ENCODE measurements at places on chromosomes 4 and X.

DNA sequence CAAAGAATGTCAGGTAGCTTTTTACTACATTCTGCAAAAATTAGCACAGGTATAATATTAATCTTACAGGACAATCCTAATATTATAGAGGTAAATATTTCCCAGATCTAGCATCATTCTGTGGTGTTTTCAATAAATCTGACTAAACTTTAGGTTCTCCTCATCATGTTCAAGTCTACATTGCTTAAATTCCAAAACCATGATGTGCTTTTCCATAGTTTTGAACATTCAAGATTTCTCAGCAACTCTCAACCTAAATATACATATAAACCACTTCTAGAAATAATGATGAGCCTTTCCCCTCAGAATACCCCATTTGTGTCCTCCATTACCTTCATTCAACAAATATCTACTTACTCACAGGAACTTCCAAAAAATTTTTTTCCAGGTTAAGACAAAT, 23.1 kb downstream of the EIF4E start:
- DNase-seq: no peak

DNA sequence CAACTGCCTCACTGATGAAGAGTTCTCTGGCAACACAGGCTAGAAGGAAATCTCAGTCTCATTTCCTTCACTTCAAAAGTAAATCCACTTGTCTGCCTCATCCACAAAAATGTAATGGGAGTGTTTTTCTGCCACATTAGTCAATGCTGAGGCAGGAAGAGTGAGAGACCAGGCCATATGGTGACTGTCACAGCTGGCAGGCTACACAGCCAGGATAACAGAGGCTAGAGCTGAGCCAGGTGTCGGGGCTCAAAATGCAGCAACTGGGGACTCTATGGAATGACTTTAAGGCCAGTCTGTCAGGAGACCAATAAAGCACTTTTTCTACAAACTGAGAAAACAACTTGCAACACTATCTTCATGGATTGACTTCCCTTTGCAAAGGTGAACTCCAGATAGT, 204.2 kb downstream of the GPC3 start:
- no peak for DNase-seq

- DNase-seq: no peak
Measured at GRCh38 chr4:189232274-189232673, 708.4 kb upstream of the FRG1 start.

DNA sequence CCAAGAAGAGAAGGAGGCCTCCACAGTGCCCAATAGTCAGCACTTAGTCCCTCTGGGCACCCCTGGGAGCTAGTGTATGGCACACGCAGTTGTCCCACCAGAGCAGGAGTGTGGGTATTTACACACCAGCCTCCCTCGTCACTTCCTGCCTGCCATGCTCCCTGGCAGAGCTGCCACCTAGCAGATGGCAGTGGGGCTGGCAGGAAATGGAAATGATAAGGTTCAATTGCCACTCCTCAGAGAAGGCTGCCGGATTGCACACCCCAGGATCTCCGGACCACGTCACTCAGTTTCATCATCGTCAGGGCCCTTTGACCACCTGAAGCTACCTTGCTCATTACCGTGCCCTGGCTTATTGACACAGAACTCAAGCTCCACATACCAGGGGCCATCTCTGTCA, 173.3 kb upstream of the PSAPL1 start:
- DNase-seq: no peak

- no peak for DNase-seq
Measured at GRCh38 chr4:26032142-26032541, 118.1 kb downstream of the SMIM20 start.

DNA sequence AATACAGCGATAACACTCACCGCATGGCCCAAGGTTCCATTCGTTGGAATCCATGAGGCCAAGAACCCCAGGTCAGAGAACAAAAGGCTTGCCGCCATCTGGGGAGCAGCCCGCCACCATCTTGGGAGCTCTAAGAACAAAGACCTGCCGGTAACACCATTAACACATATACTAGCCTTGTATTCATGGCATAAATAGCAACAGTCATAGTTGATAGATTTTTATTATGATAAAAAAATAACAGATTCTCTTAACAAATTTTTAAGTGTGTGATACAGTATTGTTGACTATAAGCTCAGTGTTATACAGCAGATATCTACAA, 309.4 kb downstream of the GLUD2 start:
- DNase-seq: no peak

DNA sequence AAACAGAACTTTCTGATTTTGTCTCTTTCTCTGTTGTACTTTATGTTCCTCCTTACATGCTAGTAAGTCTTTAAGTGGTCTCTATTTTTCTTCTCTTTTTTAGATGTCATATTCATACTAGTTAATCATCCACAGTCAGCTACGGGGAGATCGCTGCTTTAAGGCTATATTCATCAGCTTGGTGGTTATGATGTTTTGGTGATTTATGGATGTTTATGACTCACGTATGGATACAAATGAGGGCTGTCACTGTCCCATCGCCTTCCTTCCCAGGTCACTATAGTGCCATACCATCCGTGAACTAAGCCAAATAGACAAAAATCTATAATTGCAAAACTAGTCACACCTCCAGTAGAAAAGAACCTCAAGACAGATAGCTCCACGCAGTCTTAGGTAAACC, 296.8 kb upstream of the AADAT start:
- no peak for DNase-seq

- DNase-seq: no peak
Measured at GRCh38 chrX:4944767-4945166, 1231.3 kb upstream of the PRKX start.

GRCh38 chr4:73224886-73225285, 33.7 kb downstream of the ANKRD17 start:
- DNase-seq: no peak

- no peak for DNase-seq
Measured at GRCh38 chr4:3412257-3413020, 29.3 kb upstream of the HGFAC start.

DNA sequence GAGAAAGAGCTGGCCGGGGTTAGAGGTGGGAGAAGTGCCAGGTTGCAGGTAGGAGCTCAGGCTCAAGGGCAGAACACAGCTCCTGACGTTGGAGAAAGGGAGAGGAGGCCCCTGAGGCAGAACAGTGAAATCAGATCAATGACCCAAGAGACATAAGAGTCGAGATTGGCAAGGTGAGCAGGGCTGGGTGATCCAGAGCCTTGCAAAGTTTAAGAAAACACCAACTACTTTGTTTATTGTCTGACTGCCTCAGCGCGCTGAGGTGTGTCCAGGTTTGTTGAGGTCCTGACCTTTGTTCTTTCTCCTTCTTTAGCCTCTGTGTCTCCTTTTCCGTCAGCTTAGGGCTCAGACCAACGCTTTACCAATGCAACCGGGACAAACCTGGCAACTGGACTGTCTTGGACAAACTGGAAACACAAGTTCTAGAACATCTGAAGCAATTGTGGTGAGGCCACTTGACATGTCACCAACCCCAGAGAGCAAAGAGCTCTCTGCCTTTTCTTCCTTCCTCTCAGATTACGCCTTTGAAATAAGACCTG, 28.3 kb downstream of the CHRNA9 start:
- DNase-seq: no peak

- DNase-seq: no peak
Measured at GRCh38 chr4:13263967-13264525, 220.1 kb downstream of the RAB28 start.

DNA sequence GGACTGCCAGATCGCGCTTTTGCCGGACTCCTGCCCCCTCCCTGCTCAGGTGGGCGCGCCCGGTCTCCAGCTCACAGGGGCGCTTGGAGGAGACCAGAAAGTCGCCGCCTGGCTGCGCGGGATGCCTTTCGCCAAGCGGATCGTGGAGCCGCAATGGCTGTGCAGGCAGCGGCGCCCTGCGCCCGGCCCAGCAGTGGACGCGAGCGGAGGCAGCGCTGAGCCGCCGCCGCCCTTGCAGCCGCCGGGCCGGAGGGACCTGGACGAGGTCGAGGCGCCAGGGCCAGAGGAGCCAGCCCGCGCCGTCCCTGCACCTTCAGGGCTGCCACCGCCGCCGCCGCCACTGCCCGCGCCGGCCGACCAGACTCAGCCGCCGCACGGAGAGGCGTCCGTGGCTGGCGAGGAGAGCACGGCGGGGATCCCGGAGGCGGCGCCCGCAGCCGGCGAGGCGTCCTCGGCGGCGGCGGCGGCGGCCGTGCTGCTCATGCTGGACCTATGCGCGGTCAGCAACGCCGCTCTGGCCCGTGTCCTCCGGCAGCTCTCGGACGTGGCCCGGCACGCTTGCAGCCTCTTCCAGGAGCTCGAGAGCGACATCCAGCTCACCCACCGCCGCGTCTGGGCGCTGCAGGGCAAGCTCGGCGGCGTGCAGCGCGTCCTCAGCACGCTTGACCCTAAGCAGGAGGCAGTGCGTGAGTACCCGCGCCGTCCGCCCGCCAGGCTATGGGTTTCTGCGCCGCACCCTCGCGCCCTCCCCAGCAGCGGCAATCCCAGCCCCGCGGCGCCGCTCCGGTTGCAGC, 834 bp downstream of the NHS start:
- no peak for DNase-seq

- DNase-seq: no peak
Measured at GRCh38 chrX:9728261-9728660, 37.4 kb downstream of the GPR143 start.

- no peak for DNase-seq
Measured at GRCh38 chr4:183303301-183303700, 16.8 kb downstream of the CLDN22 start.

GRCh38 chrX:72479324-72480274, 93.0 kb downstream of the HDAC8 start:
- no peak for DNase-seq

GRCh38 chr4:71550220-71551165, 211.7 kb downstream of the SLC4A4 start:
- DNase-seq: no peak

- DNase-seq: no peak
Measured at GRCh38 chr4:119543779-119544178, 84.8 kb downstream of the PDE5A start.

DNA sequence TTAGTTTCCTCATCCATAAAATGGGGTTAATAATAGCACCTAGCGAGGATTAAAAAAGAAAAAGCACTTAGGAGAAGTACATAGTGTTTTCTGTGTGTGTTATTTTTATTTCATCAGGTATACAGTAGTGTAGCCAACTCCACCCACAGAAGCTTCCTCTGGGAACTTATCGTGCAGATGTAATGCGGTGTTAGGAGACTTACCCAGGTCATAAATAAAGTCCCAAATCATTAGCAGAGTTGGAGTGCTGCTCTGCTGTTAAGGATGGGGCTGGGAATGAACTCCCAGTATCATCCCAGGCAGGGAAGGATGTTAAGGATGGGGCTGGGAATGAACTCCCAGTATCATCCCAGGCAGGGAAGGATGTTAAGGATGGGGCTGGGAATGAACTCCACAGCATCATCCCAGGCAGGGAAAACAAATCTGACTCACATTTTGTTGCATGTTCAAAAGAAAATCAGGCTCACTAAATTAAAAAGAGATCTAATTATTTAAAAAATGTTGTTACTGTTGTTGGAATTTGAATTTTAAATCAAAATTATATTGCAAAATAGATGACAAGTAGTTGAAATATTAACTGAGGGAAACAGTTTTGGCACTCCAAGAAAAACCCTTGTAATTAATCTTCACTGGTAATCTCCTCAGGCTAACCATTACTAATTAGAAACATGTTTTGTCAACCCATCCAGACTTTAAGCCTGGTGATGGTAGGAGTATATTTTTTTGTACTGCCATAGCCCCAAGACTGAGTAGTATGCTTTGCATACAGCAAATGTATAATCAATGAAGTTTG, 10.2 kb upstream of the SFRP2 start:
- no peak for DNase-seq

DNA sequence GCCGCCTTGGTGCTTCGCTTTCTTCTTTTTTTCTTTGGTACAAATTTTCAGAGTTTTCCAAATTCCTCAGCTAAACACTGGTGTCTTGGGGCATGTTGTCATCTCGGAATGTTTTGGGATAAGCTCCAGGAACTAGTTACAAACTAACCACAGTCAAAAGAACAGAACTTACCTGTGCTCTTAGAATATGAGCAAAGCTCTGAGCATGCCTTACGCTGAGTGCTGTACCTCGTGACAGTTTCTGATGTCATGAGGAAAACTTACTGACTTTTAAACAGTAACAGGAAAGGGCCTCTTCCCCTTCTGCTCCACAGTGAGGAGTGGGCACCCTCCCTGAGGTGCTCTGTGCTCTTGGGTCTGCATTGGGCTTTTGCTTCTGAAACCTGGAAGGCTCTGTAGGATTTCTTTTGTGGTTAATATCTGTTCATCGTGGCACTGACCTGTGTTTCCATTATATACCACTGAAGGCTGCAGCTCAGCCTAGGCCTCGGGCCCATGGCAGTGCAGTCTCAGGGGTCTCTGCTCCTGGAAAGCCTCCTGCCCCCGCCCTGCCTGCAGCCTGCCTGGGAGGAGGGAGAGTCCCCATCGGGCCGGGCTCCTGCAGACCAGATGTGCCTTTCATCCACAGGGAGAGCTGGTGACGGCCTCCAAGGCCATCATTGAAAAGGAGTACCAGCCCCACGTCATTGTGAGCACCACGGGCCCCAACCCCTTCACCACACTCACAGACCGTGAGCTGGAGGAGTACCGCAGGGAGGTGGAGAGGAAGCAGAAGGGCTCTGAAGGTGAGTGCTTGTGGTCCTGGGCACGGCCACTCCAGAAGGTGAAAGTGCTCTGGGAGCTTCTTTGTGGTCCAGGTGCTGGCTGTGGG, 48.7 kb downstream of the NOP14 start:
- DNase-seq: no peak

- DNase-seq: no peak
Measured at GRCh38 chr4:182862921-182863320, 54.3 kb downstream of the DCTD start.

GRCh38 chr4:94477227-94477626, 25.5 kb downstream of the PDLIM5 start:
- no peak for DNase-seq

DNA sequence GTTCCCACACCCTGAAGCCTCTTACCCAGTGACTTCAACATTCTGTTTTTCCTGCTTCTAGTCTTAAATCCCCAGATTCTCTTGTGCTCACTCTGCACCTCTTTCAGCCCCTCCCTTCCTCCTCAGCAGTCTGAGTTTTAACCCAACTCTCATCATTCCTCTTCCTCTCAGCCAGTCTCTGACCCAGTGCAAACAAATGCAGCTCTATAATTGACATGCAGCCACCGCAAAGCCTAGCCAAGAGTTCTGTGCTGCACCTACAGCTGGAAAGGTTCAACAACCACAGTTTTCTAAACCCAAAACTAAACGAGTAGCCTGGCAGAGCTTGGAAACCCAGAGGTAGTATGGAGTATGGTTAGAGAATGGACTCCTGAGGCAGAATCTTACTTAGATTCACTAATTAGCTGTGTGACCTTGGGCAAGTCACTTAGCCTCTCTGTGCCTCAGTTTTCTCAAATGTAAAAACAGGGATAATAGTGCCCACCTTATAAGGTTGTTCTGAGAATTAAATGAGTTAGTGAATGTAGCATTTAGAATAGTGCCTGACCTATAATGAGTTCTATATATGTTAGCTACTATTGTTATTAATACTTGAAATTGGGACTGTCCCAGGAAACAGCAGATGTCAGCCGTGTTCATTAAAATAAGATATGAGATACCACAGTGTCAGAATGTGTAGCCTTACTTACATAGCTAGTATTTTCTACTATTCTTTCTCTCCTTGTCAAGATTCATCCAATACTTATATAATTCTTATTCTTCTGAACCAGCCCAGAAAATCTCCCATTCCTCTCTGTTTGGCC, 3.5 kb downstream of the TMEM154 start:
- DNase-seq: no peak

GRCh38 chrX:107117993-107118321, 665 bp downstream of the RBM41 start:
- DNase-seq: no peak

GRCh38 chr4:15186149-15186548, 183.9 kb downstream of the CPEB2 start:
- DNase-seq: no peak
